ENCODE measurements at places on chromosomes 3 and 15. TPM values are rescaled to one million over a fixed set of nuclear protein-coding genes. Genes with fewer than 3 reads are reported as not detected.

GRCh38 chr3:139357899-139358298 lies 14.1 kb downstream of the MRPS22 start:
- H3K4me3 ChIP-seq, result no peak overlapping the region
- DNase-seq, result no peak
- H3K27ac ChIP-seq, result no peak overlapping the region
- H3K4me1 ChIP-seq, result no peaks in the 10 kb centered on the region
- peaks cover 98% of the 10 kb centered on the region for H3K36me3 ChIP-seq

- no peaks in the 10 kb centered on the region for H3K27me3 ChIP-seq
- H3K4me3 ChIP-seq, result no peak overlapping the region
- no peak overlapping the region for H3K27ac ChIP-seq
- H3K4me1 ChIP-seq, result no peaks in the 10 kb centered on the region
Measured at GRCh38 chr3:150958683-150959082, 13.8 kb downstream of the CLRN1 start.

GRCh38 chr15:38540510-38540909 lies 24.1 kb downstream of the RASGRP1 start:
- H3K27me3 ChIP-seq, result no peaks in the 10 kb centered on the region
- H3K27ac ChIP-seq, result no peak overlapping the region
- H3K36me3 ChIP-seq, result no peaks in the 10 kb centered on the region
- H3K4me3 ChIP-seq, result no peak overlapping the region

DNA sequence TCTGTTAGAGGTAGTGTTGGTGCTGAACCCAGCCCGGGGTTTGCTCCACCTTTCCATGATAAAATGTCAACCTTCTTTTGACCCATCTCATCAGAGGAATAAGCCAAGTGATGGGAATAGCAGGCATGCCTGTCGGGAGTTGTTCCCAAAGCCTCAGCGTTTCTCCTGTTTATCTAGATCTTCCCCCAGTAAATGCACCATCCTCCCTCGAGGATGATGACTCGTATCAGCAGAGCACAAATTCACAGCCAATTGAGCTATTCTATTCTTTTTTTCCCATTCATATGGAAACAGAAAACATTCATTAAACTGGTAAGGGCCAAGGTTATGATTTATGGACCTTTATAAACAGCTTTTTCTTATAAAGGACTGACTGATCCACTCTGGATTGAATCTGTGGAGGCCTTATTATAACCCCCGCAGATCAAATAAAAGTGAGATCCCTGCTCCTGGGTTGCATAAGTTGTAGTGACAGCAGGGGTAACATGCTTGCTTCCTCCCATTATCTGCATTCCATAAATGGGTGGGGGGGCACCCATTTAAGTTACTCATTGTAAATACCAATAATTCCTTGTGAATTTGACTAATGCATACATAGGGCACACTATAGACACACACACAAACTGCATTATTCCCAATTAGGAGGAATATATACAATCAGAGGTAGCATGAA lies 207.3 kb downstream of the PLCL2 start:
- H3K4me1 ChIP-seq, result no peaks in the 10 kb centered on the region
- no peaks in the 10 kb centered on the region for H3K27me3 ChIP-seq
- H3K27ac ChIP-seq, result no peak overlapping the region
- DNase-seq, result no peak

DNA sequence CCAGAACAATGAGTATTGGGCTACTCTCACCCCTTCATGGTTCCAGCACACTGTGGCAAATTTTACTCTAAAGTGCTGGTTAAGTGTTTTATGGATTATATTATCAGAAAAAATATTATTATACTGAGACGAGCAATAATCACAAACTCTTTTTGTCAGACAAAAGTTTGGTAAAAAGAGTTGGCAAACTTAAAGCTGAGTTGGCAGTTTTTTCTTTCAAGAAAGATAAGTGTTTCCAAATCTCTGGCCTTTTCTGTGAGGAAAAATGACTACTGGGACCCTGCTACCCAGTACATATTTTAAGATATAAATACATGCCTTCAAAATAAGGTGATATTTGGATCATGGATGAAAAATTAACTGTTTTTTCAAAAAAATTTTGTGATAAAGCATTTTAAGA lies 471.5 kb upstream of the IL12A start:
- no peaks in the 10 kb centered on the region for H3K36me3 ChIP-seq
- H3K27ac ChIP-seq, result no peak overlapping the region
- no peaks in the 10 kb centered on the region for H3K27me3 ChIP-seq
- H3K4me1 ChIP-seq, result no peaks in the 10 kb centered on the region
- H3K4me3 ChIP-seq, result no peak overlapping the region

- H3K27ac ChIP-seq, result no peak overlapping the region
- no peak overlapping the region for H3K4me3 ChIP-seq
- H3K4me1 ChIP-seq, result no peaks in the 10 kb centered on the region
Measured at GRCh38 chr3:59754456-59755129, 704.8 kb upstream of the CFAP20DC start.

DNA sequence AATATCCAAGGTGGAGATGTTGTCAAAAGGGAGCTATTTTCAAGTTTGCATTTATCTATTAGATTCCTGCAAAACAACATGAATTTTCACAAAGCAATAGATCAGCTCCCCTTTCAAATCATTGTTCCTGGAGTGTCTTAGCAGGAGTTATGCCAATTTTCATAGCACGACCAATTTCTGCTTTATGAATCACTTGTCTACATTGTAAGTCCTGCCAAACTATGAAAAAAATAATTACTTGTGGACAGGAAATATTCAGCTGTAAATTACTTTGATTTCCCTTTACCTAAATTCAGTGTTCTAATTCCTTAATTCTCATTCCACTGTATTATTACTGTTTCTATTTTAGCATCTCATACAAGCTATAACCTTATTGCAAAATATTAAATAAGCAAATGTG lies 1289.6 kb downstream of the NSUN3 start:
- H3K27ac ChIP-seq, result no peak overlapping the region
- no peak overlapping the region for H3K4me3 ChIP-seq
- no peaks in the 10 kb centered on the region for H3K36me3 ChIP-seq
- no peaks in the 10 kb centered on the region for H3K4me1 ChIP-seq
- H3K27me3 ChIP-seq, result no peaks in the 10 kb centered on the region

GRCh38 chr3:148221303-148221702 lies 476.4 kb upstream of the AGTR1 start:
- no peaks in the 10 kb centered on the region for H3K36me3 ChIP-seq
- H3K27me3 ChIP-seq, result no peaks in the 10 kb centered on the region
- no peak overlapping the region for H3K27ac ChIP-seq
- H3K4me3 ChIP-seq, result no peak overlapping the region
- no peak for DNase-seq

DNA sequence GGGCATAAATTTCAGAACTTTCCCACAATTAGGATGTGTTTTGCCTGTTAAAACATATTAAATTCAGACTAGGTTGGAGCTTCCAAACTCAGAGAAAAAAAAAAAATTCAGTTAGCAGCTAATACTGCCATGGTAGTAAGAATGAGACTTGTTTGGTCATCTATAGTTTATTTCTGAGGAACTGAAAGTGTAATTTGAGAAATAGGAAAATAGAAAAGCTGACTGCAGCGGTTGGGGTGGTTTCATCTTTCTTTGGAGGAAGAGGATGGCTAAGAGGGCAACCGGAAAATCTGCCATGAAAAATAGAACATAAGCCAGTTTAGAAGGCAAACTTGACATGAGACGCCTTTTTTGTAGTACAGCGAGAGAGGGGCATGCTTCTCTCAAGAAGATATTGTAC lies 371.2 kb upstream of the ROBO2 start:
- no peaks in the 10 kb centered on the region for H3K36me3 ChIP-seq
- no peak overlapping the region for H3K27ac ChIP-seq
- no peaks in the 10 kb centered on the region for H3K4me1 ChIP-seq
- DNase-seq, result no peak

GRCh38 chr3:148466143-148466542 lies 231.6 kb upstream of the AGTR1 start:
- no peaks in the 10 kb centered on the region for H3K4me1 ChIP-seq
- no peak overlapping the region for H3K4me3 ChIP-seq
- no peaks in the 10 kb centered on the region for H3K36me3 ChIP-seq
- DNase-seq, result no peak

DNA sequence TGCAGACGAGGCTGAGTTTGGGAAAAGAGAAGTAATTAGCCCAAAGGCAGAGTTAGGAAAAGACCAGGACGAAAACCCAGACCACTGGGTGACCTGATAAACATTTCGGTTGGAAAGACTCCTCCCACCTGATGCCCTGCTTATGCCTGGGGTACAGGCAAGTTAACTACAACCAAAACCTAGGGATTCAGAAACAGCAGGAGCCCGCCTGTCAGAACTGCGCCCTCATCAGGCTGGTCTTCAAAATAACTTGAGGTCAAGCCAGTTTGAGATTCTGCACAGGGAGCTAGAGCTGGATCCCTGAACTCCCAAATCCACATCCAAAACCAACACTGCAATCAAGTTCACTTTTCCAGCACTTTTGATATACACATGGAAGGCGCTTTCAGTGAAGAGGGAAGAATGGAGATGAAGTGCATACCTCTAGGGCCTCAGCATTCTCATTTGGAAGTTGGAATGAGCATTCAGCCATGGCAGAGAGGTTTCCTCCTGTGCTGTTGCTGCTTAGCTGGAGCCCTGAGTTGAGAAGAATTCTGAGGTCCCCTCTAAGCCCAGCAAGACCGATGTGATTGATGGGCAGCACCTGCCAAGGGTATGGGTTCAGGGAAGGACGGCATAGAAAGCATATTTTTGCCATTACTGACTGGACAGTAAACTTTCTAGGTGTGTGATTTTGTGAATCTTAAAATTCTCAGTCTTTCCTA lies 11.6 kb downstream of the TSEN2 start:
- no peaks in the 10 kb centered on the region for H3K4me1 ChIP-seq
- H3K27ac ChIP-seq, result no peak overlapping the region
- peaks cover 35% of the 10 kb centered on the region for H3K36me3 ChIP-seq
- H3K4me3 ChIP-seq, result no peak overlapping the region
- DNase-seq, result no peak

The EIF2A gene
- 201 TPM for total RNA-seq

- H3K27me3 ChIP-seq, result no peaks in the 10 kb centered on the region
- H3K4me1 ChIP-seq, result no peaks in the 10 kb centered on the region
- DNase-seq, result peak; percentile 69
- peak overlapping the region; percentile 52 for H3K27ac ChIP-seq
- H3K4me3 ChIP-seq, result peak overlapping the region; percentile 39
Measured at GRCh38 chr15:90956274-90957030, 1.8 kb downstream of the RCCD1 start.

The STAB1 gene
- total RNA-seq, result 98.2 TPM

- no peak overlapping the region for H3K27ac ChIP-seq
- no peak overlapping the region for H3K4me3 ChIP-seq
- H3K36me3 ChIP-seq, result no peaks in the 10 kb centered on the region
- H3K4me1 ChIP-seq, result peaks cover under 1% of the 10 kb centered on the region
- no peaks in the 10 kb centered on the region for H3K27me3 ChIP-seq
Measured at GRCh38 chr3:108079043-108079442, 11.8 kb downstream of the CD47 start.

- no peaks in the 10 kb centered on the region for H3K36me3 ChIP-seq
- no peak for DNase-seq
- H3K4me1 ChIP-seq, result no peaks in the 10 kb centered on the region
- no peak overlapping the region for H3K27ac ChIP-seq
Measured at GRCh38 chr3:120931593-120931992, 23.6 kb downstream of the STXBP5L start.

The CYP8B1 gene
- total RNA-seq, result not detected

DNA sequence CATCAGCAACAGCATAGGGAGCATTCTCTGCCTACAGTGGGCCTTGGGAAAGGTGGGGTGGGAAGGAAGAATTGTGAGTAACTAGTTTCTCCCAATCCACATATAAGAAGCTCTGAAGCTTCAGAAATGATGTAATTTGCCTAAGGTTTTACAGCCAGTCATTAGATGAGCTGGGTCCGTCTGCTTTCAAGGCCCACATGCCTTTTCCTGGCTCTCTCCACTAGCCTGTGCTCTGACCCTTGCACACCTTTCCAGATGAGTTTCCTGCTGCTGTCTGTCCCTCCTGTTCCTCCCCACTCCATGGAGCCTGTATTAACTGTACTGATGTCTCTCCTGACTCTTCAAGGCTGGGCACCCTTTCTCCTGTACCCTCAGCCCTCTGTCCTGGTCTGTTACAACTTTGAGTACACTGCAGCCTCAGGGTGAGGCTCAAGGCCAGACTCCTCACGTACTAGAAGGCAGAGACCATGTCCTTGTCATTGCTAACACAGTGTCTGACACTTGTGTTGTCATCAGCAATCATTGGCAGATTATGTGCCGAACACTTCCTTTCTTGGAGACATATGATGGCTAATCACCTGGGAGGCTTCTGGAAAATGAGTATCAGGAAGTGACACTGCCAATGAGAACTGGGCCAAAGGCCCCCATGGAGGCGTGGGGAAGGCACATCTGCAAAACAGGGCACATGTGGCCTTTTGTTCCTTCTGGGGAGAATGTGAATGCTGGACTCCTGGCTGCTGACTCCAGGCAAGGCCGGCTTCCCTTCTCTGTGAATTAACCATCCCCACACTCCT lies 6.6 kb downstream of the TM6SF1 start:
- no peak overlapping the region for H3K4me3 ChIP-seq
- no peaks in the 10 kb centered on the region for H3K36me3 ChIP-seq
- H3K4me1 ChIP-seq, result no peaks in the 10 kb centered on the region
- no peaks in the 10 kb centered on the region for H3K27me3 ChIP-seq
- no peak overlapping the region for H3K27ac ChIP-seq

- H3K4me3 ChIP-seq, result no peak overlapping the region
- no peaks in the 10 kb centered on the region for H3K4me1 ChIP-seq
- no peaks in the 10 kb centered on the region for H3K36me3 ChIP-seq
- peak; percentile 58 for DNase-seq
- H3K27ac ChIP-seq, result no peak overlapping the region
Measured at GRCh38 chr3:4071481-4072184, 231.5 kb upstream of the SETMAR start.

DNA sequence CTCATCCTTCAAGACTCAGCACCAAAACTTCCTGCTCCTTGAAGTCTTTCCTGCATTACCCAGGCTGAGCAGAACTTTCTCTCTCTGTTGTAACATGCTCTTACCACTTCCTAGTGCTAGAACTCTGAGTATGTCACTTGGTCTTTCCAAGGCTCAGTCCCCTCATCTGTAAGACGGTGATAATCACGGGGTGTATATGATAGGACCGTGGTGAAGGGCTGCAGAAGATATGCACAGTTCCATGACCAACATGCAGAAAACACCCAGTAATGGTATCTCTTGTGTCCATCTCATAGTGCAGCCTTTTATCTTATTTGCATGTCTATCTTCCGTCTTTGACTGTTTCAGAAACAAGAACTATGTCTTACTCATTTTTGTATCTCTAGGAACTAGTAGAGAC lies 154.5 kb downstream of the ZNF621 start:
- H3K4me3 ChIP-seq, result no peak overlapping the region
- no peak for DNase-seq
- H3K27me3 ChIP-seq, result no peaks in the 10 kb centered on the region
- no peak overlapping the region for H3K27ac ChIP-seq

DNA sequence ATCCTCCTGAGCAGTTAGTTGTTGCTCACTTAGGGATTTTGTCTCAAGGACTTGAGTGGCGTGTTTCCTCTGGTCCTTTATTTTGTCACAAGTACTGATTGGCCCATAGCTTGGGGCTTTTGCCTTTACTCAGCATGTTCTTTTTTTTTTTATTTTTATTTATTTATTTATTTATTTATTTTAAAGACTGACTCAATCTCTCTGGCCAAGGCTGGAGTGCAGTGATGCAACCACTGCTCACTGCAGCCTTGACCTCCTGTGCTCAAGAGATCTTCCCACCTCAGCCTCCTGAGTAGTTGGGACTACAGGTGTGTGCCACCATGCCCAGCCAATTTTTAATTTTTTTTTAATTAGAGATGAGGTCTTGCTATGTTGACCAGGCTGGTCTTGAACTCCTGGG lies 223.9 kb upstream of the TPM1 start:
- H3K4me1 ChIP-seq, result peaks cover 2% of the 10 kb centered on the region
- no peak for DNase-seq
- no peak overlapping the region for H3K4me3 ChIP-seq
- no peaks in the 10 kb centered on the region for H3K36me3 ChIP-seq
- no peak overlapping the region for H3K27ac ChIP-seq

GRCh38 chr15:89587955-89588354 lies 12.7 kb downstream of the TICRR start:
- no peak overlapping the region for H3K27ac ChIP-seq
- no peaks in the 10 kb centered on the region for H3K4me1 ChIP-seq

All from Peyer's patch (tissue), 4 donors.